ENCODE measurements at places on chromosomes 16 and 17. TPM values are rescaled to one million over a fixed set of nuclear protein-coding genes. Genes with fewer than 3 reads are reported as not detected.

DNA sequence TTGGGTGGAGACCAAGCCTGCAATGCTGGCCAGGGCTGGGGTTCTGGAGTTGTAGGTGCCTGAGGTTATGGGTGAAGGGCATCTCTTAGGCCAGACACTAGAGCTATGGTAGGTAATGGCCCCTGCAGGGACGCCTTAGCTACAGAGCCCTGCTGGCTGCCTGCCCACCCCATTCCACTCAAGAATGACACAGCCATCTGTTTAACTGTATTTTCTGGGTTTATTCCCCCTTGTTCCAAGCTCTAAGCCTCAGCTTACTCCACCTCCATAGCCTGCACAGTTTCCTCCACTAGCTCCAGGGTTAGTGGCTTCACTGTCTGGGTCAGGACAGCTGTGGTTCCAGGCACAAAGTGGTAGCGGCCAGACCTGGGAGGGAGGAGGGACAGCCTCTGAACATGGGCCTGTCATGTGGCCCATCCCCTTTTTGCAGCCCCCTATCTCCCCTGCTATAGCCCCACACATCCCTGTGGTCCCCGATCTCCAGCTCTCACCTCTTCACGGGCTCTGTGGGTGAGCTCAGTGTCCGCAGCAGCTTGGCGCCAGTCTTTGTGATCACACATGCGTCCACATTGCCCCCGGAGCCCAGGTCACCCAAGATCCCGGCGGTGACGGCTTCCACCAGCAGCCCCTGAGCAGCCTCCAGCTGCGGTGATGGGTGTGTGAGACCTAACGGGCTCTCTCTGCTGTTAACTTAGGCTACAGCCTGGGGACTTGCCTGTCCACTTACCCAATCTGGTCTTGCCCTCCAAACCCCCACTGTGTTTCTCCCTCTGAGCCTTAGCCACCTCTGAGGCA is 2.1 kb downstream of the PSMB10 start:
- DNase-seq, result no peak

GRCh38 chr17:48484256-48484655 is 46.6 kb downstream of the HOXB1 start:
- peak; percentile 76 for DNase-seq

Gene MYH3
- 0.54 TPM for total RNA-seq

DNA sequence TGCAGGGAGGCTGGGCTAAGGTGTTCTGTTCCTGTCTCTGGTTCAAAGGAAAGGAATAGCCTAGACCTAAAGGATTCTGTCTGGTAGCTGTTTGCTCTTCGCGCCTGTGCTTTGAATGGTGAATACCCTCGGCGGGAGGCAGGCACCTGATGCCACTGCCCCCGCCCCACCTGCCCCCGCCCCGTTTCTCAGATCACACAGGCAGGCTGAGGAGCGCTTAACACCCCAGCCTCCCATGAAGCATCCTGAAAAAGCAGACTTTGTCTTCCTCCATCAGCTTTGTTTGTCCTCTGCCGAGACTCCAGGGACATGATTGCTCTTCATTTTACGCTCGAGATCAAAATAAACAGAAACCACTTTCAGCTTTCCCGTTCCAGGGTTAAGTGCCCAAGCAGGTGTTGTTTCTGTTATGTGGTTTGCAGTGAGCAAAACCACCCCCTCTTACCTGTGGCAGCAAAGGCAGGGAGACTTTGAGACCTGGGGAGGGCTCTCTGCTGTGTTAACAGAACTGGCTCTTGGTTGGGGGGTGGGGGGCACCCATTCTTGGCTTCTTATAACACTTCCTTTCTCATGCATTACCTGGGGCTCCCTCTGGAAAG is 452.1 kb downstream of the WWOX start:
- no peak for DNase-seq

- no peak for DNase-seq
Measured at GRCh38 chr16:76486740-76487139, 209.5 kb downstream of the CNTNAP4 start.

- no peak for DNase-seq
Measured at GRCh38 chr16:89173174-89173921, 1.8 kb downstream of the CDH15 start.

GRCh38 chr16:69839240-69839688 is 77.1 kb downstream of the WWP2 start:
- no peak for DNase-seq

- no peak for DNase-seq
Measured at GRCh38 chr17:82096709-82097183, 1.3 kb downstream of the FASN start.

DNA sequence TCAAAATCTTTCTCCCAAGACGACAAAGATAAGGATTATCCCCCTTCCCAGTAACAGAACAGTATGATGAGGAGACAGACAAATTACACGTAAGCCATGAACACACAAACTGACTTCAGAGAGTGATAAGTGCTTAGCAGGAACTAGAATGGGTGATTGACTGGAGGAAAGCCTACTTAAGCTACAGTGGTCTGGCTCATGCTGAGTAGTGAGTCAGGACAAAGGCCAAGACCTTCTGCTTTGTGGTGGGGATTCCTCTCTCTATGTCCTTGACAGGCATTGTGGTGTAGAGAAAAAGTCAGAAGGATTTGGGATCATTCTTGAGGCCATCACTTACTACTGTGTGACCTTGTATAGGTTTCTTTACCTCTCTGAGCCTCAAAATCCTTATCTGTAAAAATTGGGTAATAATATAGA is 381.9 kb upstream of the CCL2 start:
- no peak for DNase-seq

DNA sequence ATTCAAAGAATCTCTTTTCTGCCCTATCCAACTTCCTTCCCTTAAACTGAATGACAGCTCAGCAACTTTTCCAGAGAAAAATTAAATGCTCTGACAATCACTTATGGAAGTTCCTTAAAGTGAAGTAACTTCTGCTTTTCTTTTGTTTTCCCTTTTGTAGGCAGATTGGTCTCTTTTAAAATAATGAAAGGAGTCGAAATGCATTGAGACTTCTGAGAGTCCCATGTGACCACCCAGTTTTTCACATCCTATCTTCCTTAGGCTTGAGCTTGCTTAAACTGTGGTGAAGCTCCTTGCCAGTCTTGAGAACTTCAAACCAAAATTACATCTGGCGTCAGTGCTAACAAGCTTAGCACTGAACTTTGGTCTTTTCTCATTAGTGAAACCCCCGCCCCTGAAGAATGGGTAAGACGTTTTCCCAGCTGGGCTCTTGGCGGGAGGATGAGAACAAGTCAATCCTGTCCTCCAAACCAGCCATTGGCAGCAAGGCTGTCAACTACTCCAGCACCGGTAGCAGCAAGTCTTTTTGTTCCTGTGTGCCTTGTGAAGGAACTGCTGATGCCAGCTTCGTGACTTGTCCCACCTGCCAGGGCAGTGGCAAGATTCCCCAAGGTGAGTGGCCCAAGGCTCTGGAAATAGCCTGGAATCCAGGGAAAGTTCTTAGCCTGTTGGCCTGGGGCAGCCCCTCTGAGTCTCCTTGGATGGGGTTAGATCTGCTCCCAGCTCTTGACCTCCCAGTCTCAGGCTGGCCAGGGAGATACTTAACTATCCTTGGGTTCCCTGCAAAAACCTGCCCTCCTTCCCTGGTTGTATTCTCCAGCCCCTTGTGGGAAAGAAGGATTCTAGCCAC is 1.2 kb downstream of the TMEM106A start:
- DNase-seq, result no peak

Gene PITPNM3
- 0.56 TPM for total RNA-seq

Gene TMC8
- total RNA-seq, result not detected

- peak; percentile 5 for DNase-seq
Measured at GRCh38 chr16:71383054-71383773, 24.7 kb downstream of the CALB2 start.

DNA sequence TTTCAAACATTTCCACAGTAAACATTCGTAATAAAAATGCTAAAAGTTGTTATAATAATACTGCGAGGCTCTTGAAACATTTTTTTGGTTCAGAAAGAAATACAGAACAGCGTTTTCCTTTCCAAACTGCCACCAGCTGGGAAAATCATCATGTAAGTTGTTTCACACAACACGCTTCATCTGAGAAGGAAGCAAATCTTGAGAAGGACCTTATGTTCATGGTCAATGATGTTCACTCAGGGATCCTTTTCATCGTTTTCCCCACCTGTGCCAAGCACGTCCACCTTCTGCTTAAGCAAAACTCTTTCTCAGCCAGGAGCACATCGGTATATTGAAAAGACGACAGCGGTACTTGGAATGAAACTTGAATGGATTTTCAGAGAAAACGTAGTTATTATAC is 274.5 kb upstream of the ELAC2 start:
- DNase-seq, result no peak

Gene SLFN11
- total RNA-seq, result 114 TPM

DNA sequence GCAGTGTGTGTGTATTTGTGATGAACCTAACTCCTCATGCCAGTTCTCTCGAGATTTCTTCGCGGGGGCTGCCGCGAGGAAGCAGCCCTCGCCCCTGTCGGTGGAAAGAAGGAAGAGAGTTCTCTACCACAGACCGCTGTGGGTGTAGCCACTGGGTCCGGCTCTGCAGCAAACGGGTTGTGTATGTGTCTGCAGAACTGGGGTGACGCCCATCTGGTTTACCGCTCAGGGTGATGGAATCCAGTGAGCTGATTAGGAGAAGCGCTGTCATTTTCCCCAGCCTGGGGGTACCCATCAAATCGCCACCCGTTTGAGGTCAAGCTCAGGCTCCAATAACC is 7.7 kb downstream of the CORO6 start:
- DNase-seq, result no peak

DNA sequence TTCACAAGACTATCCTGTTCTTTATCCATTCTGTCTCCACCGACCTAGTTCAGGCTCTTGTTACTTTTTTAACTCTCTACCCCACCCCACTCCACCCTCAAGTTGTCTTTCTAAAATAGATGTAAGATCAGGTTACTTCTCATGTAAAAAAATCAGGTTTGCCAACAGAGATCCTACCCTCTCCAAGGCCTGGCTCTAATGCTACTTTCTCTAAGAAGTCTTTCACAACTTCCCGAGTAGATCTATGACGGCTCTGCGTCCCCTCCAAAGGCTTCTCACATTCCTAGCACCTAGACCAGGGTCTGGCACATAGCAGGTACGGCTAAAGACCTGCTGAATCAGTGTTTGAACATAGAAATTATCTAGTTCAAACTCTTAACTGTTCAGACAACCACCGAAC is 14.1 kb upstream of the ITGAE start:
- DNase-seq, result no peak

- DNase-seq, result peak; percentile 77
Measured at GRCh38 chr17:48545022-48545375, at the start of gene HOXB2. Gene HOXB2 (minus strand): TSS chr17:48545109. CDS start chr17:48544911, 198 bp downstream.

Gene KRT10
- 1.1 TPM for total RNA-seq

GRCh38 chr17:13725288-13725990 is 123.7 kb upstream of the HS3ST3A1 start:
- DNase-seq, result peak; percentile 57

GRCh38 chr16:85983606-85984230 is 84.8 kb downstream of the IRF8 start:
- DNase-seq, result no peak

All from IMR-90 (cell line).